ENCODE measurements at places on chromosomes 5 and 9. TPM values are rescaled to one million over a fixed set of nuclear protein-coding genes. Genes with fewer than 3 reads are reported as not detected.

DNA sequence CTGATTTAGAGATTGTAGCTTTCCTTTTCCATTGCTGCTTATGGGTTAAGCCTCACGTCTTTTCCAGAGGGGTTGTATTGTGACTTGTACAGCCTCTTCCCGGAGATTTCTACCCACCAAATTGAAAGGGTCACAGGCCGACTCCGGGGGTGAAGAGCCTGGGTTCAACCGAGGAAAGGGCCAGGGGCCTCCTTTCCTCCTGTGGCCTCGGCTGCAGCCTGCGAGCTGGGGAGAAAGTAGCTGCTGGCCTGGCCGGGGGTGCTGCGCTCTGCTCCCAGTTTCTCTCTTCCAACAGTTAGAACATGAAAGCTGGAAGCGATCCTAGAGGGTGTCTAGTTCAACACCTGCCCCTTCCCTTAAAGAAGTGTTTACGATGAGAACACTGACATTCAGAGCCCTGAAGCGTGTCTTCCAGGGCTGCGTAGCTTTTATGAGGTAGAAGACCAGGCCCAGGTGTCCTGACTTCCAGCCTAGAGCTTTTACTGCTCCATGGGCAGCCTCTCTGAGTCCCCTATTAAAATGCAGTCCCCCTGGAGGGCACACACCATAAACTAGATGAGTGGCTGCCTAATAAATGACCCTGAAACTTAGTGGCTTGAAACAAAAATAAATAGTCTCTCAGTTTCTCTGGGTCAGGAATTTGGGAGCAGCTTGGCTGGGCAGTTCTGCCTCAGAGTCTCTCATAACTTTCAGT lies 56.9 kb downstream of the ACER2 start:
- no peak for DNase-seq
- H3K4me1 ChIP-seq: no peaks in the 10 kb centered on the region
- H3K36me3 ChIP-seq: no peaks in the 10 kb centered on the region
- no peaks in the 10 kb centered on the region for H3K27me3 ChIP-seq

GRCh38 chr9:112104901-112105300 lies 70.2 kb downstream of the SUSD1 start:
- no peak for DNase-seq
- H3K4me3 ChIP-seq: no peak overlapping the region
- no peak overlapping the region for H3K27ac ChIP-seq
- no peaks in the 10 kb centered on the region for H3K36me3 ChIP-seq

- H3K36me3 ChIP-seq: no peaks in the 10 kb centered on the region
- no peaks in the 10 kb centered on the region for H3K4me1 ChIP-seq
- H3K27me3 ChIP-seq: no peaks in the 10 kb centered on the region
- no peak overlapping the region for H3K4me3 ChIP-seq
Observed at GRCh38 chr5:114118511-114118910, 243.4 kb upstream of the KCNN2 start.

- no peaks in the 10 kb centered on the region for H3K4me1 ChIP-seq
- H3K27me3 ChIP-seq: peaks cover 42% of the 10 kb centered on the region
- no peak overlapping the region for H3K27ac ChIP-seq
- no peak overlapping the region for H3K4me3 ChIP-seq
- H3K36me3 ChIP-seq: no peaks in the 10 kb centered on the region
Observed at GRCh38 chr9:137141050-137141810, 2.3 kb downstream of the GRIN1 start.

DNA sequence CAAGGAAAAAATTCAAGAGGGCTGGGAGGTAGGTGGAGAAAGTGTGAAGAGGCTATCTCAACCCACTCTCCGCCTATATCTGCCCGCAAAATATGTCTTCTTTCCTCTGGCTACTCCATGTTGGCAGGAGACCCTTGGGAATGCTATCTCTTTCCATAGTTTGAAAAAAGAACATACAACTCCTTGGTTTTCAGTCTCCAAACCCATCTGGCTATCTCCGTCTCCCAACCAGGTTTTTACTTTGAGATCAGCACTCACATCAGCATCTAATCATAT lies 109.9 kb upstream of the IFNE start:
- H3K27me3 ChIP-seq: no peaks in the 10 kb centered on the region
- H3K27ac ChIP-seq: no peak overlapping the region
- no peaks in the 10 kb centered on the region for H3K4me1 ChIP-seq
- DNase-seq: no peak

GRCh38 chr9:74107692-74108091 lies 389.4 kb upstream of the RORB start:
- no peaks in the 10 kb centered on the region for H3K27me3 ChIP-seq
- no peak overlapping the region for H3K4me3 ChIP-seq
- no peaks in the 10 kb centered on the region for H3K36me3 ChIP-seq
- no peak overlapping the region for H3K27ac ChIP-seq

GRCh38 chr5:131685516-131686171 lies 50.6 kb upstream of the RAPGEF6 start:
- no peak overlapping the region for H3K4me3 ChIP-seq
- no peaks in the 10 kb centered on the region for H3K36me3 ChIP-seq
- H3K27ac ChIP-seq: peak overlapping the region; percentile 48
- DNase-seq: no peak
- H3K4me1 ChIP-seq: no peaks in the 10 kb centered on the region

- H3K4me1 ChIP-seq: no peaks in the 10 kb centered on the region
- no peaks in the 10 kb centered on the region for H3K27me3 ChIP-seq
- H3K27ac ChIP-seq: no peak overlapping the region
- DNase-seq: no peak
Observed at GRCh38 chr5:164481270-164481669, 975.9 kb downstream of the MAT2B start.

DNA sequence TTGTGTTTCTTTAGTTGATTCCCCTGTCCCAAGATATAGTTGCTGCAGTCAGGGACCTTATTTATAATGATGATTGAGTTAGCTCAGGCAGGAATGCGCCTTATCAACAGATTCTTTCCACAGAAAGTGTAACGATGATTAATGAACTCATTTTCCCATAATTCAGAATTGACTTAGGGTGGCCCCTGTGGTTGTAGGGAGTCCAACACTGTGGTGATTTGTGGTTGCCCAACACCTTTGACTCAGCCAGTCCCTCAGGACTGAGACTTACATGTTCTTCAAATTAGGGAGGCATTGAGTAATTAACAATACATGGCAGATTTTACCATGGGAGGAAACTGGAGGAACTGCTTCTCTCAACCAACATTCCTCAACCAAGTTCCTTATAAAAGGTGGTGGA lies 221.9 kb downstream of the GABRG2 start:
- no peak for DNase-seq
- no peak overlapping the region for H3K27ac ChIP-seq
- no peaks in the 10 kb centered on the region for H3K36me3 ChIP-seq
- H3K4me3 ChIP-seq: no peak overlapping the region

- H3K36me3 ChIP-seq: no peaks in the 10 kb centered on the region
- no peak overlapping the region for H3K27ac ChIP-seq
- H3K4me3 ChIP-seq: no peak overlapping the region
- DNase-seq: no peak
- no peaks in the 10 kb centered on the region for H3K27me3 ChIP-seq
Observed at GRCh38 chr9:111029260-111029659, 9.0 kb downstream of the LPAR1 start.

GRCh38 chr9:35186524-35186923 lies 24.7 kb downstream of the UNC13B start:
- H3K27me3 ChIP-seq: no peaks in the 10 kb centered on the region
- no peaks in the 10 kb centered on the region for H3K4me1 ChIP-seq
- H3K36me3 ChIP-seq: no peaks in the 10 kb centered on the region

- no peak overlapping the region for H3K27ac ChIP-seq
- H3K27me3 ChIP-seq: no peaks in the 10 kb centered on the region
- H3K36me3 ChIP-seq: no peaks in the 10 kb centered on the region
Observed at GRCh38 chr5:150298701-150299451, 3.8 kb downstream of the ARSI start.

DNA sequence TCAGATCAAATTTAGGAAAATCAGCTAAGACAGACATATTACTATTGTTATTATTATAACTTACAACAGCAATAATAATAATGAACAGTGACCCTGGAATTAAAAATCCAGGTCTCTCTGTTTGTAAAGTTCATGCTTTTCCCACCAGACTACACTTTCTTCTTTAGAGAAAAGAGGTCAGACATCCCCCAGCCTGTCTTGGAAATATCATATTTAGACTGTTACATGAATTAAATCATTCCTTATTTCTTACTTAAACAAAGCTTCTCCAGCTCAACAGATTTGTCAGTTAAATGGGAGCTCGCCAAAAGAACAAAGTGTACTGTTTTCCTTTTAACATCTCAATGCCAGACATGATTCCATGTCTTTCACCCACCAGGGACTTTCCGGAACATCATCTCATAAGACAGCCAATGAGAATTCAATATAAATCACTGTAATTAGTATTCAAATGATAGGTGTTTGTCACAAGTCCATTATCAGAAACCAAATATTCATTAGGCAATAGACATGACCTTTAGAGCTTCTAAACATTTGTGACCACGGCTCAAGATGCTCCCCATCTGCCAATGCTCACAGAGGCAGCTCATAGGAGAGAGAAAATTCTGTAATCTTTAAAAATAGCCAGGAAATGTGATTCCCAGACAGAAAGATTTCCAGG lies 351.9 kb downstream of the ENC1 start:
- H3K27me3 ChIP-seq: no peaks in the 10 kb centered on the region
- no peak overlapping the region for H3K4me3 ChIP-seq
- H3K36me3 ChIP-seq: no peaks in the 10 kb centered on the region
- no peaks in the 10 kb centered on the region for H3K4me1 ChIP-seq
- no peak for DNase-seq

DNA sequence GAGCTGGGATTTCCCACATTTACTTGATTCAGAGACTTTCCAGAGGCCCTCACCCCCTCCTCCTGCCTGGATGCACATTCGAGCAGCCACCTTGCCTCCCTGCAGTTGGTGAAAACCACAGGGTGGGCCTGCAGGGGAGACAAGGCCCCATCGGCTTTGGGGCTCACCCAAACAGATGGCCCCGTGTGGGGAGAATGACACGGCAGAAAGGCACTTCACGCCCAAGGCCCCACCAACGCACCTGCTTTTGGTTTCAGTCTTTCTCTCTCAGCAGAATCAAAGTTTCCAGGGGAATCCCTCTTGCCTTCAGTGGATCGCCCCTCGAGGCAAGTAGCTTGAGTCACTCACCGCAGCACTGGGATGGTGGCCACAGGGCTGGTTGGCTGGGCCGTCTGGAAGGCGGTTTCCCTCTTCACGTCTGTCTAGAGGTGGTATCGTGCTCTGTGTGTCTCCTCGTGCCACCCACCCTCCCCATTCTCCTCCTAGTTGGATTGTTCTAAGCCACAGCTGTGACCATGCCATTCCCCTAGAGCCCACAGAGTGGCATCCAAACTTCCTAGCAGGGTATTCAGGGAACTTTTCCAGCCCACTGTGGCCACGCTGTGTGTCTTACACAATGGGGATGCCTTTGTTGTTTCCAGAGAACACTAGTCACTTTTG lies 31.8 kb downstream of the SEC61B start:
- H3K4me3 ChIP-seq: no peak overlapping the region
- no peaks in the 10 kb centered on the region for H3K4me1 ChIP-seq
- H3K36me3 ChIP-seq: no peaks in the 10 kb centered on the region
- DNase-seq: no peak
- H3K27me3 ChIP-seq: no peaks in the 10 kb centered on the region

- no peaks in the 10 kb centered on the region for H3K4me1 ChIP-seq
- H3K36me3 ChIP-seq: no peaks in the 10 kb centered on the region
- no peaks in the 10 kb centered on the region for H3K27me3 ChIP-seq
- H3K27ac ChIP-seq: no peak overlapping the region
- H3K4me3 ChIP-seq: no peak overlapping the region
- no peak for DNase-seq
Observed at GRCh38 chr5:39631958-39632357, 207.2 kb upstream of the DAB2 start.

- no peaks in the 10 kb centered on the region for H3K36me3 ChIP-seq
- H3K27ac ChIP-seq: no peak overlapping the region
- no peaks in the 10 kb centered on the region for H3K4me1 ChIP-seq
- no peak for DNase-seq
- H3K27me3 ChIP-seq: no peaks in the 10 kb centered on the region
- no peak overlapping the region for H3K4me3 ChIP-seq
Observed at GRCh38 chr5:150561192-150561512, 53.2 kb downstream of the NDST1 start.

DNA sequence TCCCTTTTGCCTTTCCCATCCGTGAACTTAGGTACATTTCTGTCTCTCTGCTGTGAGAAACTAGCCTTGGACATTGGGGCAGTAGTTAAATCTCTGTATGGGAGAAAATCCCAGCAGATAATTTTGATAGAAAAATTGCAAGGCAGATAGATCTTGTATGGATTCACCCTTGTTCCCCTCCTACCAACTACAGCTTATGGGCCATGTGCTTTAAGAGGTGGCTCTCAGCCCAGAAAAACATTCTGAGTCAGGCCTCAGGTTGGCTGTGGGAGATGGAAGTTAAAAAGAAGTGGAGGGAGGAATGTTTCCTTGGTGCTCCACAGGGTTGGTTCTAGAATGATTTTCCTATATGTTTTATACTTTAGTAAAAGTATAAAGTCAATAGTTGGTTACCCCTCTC lies 1.4 kb upstream of the KDM3B start:
- DNase-seq: no peak
- H3K27ac ChIP-seq: no peak overlapping the region
- peaks cover under 1% of the 10 kb centered on the region for H3K36me3 ChIP-seq
- peaks cover 9% of the 10 kb centered on the region for H3K4me1 ChIP-seq
- no peak overlapping the region for H3K4me3 ChIP-seq

- no peaks in the 10 kb centered on the region for H3K36me3 ChIP-seq
- DNase-seq: no peak
- no peaks in the 10 kb centered on the region for H3K4me1 ChIP-seq
- no peak overlapping the region for H3K4me3 ChIP-seq
Observed at GRCh38 chr5:128877476-128877875, 87.8 kb upstream of the SLC27A6 start.

GRCh38 chr5:15704397-15704947 lies 204.5 kb downstream of the FBXL7 start:
- no peaks in the 10 kb centered on the region for H3K27me3 ChIP-seq

- no peak overlapping the region for H3K4me3 ChIP-seq
- H3K36me3 ChIP-seq: no peaks in the 10 kb centered on the region
- DNase-seq: no peak
- H3K27ac ChIP-seq: no peak overlapping the region
- H3K27me3 ChIP-seq: no peaks in the 10 kb centered on the region
Observed at GRCh38 chr5:121937762-121938161, 24.0 kb upstream of the SRFBP1 start.

GRCh38 chr5:148626081-148626613 lies 28.2 kb downstream of the HTR4 start:
- H3K4me3 ChIP-seq: no peak overlapping the region
- no peaks in the 10 kb centered on the region for H3K36me3 ChIP-seq
- DNase-seq: no peak
- H3K27ac ChIP-seq: no peak overlapping the region
- no peaks in the 10 kb centered on the region for H3K27me3 ChIP-seq

ATOSB gene
- 21.3 TPM for total RNA-seq

CDH9 gene
- not detected for total RNA-seq

SPINK6 gene
- total RNA-seq: not detected

MEGF10 gene
- total RNA-seq: 0.77 TPM

DNM1 gene
- total RNA-seq: 2.0 TPM

NUTM2G gene
- total RNA-seq: not detected

F12 gene
- total RNA-seq: 0.74 TPM

WDR36 gene
- total RNA-seq: 22.4 TPM

MLANA gene
- not detected for total RNA-seq

ARHGEF28 gene
- total RNA-seq: 18.9 TPM

PAX5 gene
- total RNA-seq: 0.11 TPM
